ENCODE measurements at places on chromosomes 16 and 17.

GRCh38 chr17:21029036-21029435 lies 13.8 kb downstream of the USP22 start:
- no peaks in the 10 kb centered on the region for H3K27me3 ChIP-seq
- no peaks in the 10 kb centered on the region for H3K4me1 ChIP-seq
- no peak for DNase-seq
- peaks cover 83% of the 10 kb centered on the region for H3K36me3 ChIP-seq
- H3K27ac ChIP-seq = no peak overlapping the region

GRCh38 chr16:81891736-81892364 lies 112.8 kb downstream of the PLCG2 start:
- H3K27me3 ChIP-seq = peaks cover 20% of the 10 kb centered on the region
- H3K36me3 ChIP-seq = no peaks in the 10 kb centered on the region
- no peak for DNase-seq
- no peak overlapping the region for H3K27ac ChIP-seq

- H3K4me1 ChIP-seq = no peaks in the 10 kb centered on the region
- H3K27ac ChIP-seq = no peak overlapping the region
These were observed 2.6 kb downstream of the CDH5 start for GRCh38 chr16:66369055-66369592.

GRCh38 chr16:56451753-56452689 lies 667 bp downstream of the OGFOD1 start:
- H3K4me1 ChIP-seq = no peaks in the 10 kb centered on the region
- H3K4me3 ChIP-seq = peak overlapping the region; percentile 89
- H3K36me3 ChIP-seq = peaks cover 55% of the 10 kb centered on the region
- DNase-seq = peak; percentile 23
- no peaks in the 10 kb centered on the region for H3K27me3 ChIP-seq

GRCh38 chr16:901715-902601 lies 68.8 kb downstream of the LMF1 start:
- H3K27ac ChIP-seq = no peak overlapping the region
- peaks cover 13% of the 10 kb centered on the region for H3K4me1 ChIP-seq
- DNase-seq = no peak
- no peak overlapping the region for H3K4me3 ChIP-seq
- H3K27me3 ChIP-seq = peaks cover 66% of the 10 kb centered on the region
- H3K36me3 ChIP-seq = no peaks in the 10 kb centered on the region

- H3K27me3 ChIP-seq = no peaks in the 10 kb centered on the region
- DNase-seq = no peak
- H3K4me3 ChIP-seq = no peak overlapping the region
These were observed 7.4 kb downstream of the TAF15 start for GRCh38 chr17:35816723-35817122.

- no peaks in the 10 kb centered on the region for H3K36me3 ChIP-seq
- peaks cover 8% of the 10 kb centered on the region for H3K4me1 ChIP-seq
- H3K27ac ChIP-seq = no peak overlapping the region
- peaks cover 51% of the 10 kb centered on the region for H3K27me3 ChIP-seq
These were observed 4.6 kb downstream of the CIITA start for GRCh38 chr16:10881479-10882030.

- H3K4me1 ChIP-seq = no peaks in the 10 kb centered on the region
- no peak overlapping the region for H3K4me3 ChIP-seq
- H3K36me3 ChIP-seq = peaks cover 53% of the 10 kb centered on the region
- no peak overlapping the region for H3K27ac ChIP-seq
These were observed 26.7 kb downstream of the VAC14 start for GRCh38 chr16:70774261-70774660.

GRCh38 chr17:27905447-27906225 lies 12.5 kb upstream of the LYRM9 start:
- H3K27me3 ChIP-seq = no peaks in the 10 kb centered on the region
- no peak for DNase-seq
- H3K27ac ChIP-seq = no peak overlapping the region

- H3K27ac ChIP-seq = peak overlapping the region; percentile 38
- H3K27me3 ChIP-seq = peaks cover 12% of the 10 kb centered on the region
- H3K36me3 ChIP-seq = peaks cover 16% of the 10 kb centered on the region
- H3K4me1 ChIP-seq = peaks cover 8% of the 10 kb centered on the region
- H3K4me3 ChIP-seq = peak overlapping the region; percentile 65
These were observed 648 bp upstream of the ERCC4 start for GRCh38 chr16:13919330-13919682.

DNA sequence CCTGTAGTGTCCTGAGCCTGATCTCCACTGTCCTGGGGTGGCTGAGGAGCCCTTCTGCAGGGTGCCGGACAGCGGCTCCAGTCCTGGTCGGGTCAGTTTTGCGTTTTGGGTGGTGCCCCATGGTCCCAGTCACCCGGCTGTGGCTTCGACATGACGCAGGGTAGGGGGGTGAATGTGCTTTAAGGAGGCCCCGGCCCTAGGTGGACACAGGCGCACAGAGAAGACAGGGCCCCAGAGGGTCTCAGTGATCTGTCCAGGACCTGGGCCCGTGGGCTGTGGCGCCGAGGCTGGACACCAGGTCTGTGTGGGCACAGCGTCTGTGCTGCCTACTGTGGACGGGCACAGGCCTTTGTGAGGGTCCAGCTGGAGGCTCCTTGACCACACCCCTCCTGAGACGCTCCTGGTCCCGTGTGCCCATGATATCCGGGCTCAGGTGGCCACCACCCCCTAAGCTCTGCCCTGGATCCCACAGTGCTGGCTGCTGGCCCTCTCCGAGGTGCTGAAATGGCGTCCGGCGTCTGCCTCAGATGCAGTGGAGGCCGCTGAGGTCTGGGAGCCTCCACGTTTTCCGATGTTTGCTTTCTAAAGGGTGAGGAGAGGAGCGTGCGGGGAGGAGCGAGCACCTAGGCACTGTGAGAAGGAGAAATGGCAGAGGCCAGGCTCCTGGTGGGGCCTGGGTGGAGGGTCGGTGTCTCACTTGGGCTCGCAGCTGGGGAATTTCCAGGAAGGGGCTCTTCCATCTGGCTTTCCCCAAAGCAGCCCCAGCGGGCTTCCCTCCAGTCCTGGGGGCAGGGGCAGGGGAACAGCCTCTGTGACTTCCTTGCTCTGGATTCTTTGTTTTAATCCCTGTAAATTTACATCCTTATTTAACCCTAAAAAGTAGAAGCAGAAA lies 56.1 kb upstream of the ACSF3 start:
- peaks cover 86% of the 10 kb centered on the region for H3K4me1 ChIP-seq
- H3K4me3 ChIP-seq = no peak overlapping the region
- no peak overlapping the region for H3K27ac ChIP-seq
- H3K27me3 ChIP-seq = peaks cover 65% of the 10 kb centered on the region
- no peaks in the 10 kb centered on the region for H3K36me3 ChIP-seq

DNA sequence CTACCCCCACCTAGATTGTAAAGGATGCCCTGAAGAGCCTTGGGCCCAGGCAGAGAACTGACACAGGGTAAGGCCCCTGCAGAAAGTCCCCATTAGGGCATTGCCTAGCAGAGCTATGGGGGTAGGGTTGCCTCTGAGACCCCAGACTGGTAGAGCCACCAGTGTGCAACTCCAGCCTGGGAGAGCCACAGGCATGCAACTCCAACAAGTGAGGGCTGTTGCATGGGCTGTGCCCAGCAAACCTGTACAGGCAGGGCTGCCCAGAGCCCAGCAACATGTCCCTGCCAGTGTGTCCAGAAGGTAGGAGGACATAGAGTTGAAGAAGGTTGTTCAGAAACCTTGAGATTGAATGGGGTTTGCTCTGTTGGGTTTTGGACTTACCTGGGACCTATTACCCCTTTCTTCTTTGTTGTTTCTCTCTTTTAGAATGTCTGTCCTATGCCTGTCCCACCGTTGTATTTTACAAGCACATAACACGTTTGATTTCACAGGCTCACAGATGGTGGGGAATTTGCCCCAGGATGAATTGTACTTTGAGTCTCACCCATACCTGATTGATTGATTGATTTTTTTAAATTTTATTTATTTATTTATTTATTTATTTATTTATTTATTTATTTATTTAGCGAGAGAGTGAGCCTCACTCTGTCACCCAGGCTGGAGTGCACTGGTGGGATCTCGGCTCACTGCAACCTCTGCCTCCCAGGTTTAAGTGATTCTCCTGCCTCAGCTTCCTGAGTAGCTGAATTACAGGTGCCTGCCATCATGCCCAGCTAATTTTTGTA lies 16.4 kb downstream of the SGF29 start:
- no peak overlapping the region for H3K4me3 ChIP-seq
- no peak for DNase-seq
- no peaks in the 10 kb centered on the region for H3K36me3 ChIP-seq
- H3K27me3 ChIP-seq = no peaks in the 10 kb centered on the region
- no peak overlapping the region for H3K27ac ChIP-seq
- peaks cover 3% of the 10 kb centered on the region for H3K4me1 ChIP-seq

GRCh38 chr17:33002246-33002645 lies 10.6 kb downstream of the SPACA3 start:
- H3K27me3 ChIP-seq = peaks cover 4% of the 10 kb centered on the region
- H3K4me3 ChIP-seq = no peak overlapping the region
- peaks cover 4% of the 10 kb centered on the region for H3K4me1 ChIP-seq
- no peak overlapping the region for H3K27ac ChIP-seq
- DNase-seq = no peak

DNA sequence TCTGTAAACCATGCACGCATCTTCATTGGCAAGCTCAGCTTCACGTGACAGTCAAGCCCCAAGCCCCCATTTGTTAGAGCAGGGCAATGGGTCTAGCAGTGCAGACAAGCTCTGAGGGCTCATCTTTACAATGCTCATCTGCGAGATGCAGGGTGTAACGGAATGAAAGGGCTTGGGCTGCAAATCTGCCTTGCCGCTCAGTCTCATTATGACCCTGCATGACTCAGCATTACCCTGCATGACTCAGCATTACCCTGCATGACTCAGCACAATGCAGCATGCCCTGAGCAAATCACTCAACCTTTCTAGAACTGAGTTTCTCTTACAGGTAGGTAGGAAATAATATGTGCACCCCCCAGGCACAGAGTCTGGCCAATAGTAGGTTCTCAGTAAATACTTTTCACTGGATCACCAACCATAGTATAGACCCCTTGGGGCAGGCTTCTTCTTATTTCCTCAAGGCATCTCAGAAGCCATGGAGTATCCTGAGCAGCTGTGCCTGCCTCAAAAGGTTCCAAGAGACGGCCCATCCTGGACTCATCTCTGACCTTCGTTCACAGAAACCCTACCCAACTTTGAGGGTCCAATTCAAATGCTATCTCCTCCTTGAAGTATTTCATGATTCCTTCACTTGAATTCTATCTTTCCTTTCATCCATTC lies 391.3 kb upstream of the CDH5 start:
- H3K4me3 ChIP-seq = no peak overlapping the region
- H3K27ac ChIP-seq = peak overlapping the region; percentile 76
- no peaks in the 10 kb centered on the region for H3K4me1 ChIP-seq
- peak; percentile 20 for DNase-seq
- H3K27me3 ChIP-seq = no peaks in the 10 kb centered on the region

DNA sequence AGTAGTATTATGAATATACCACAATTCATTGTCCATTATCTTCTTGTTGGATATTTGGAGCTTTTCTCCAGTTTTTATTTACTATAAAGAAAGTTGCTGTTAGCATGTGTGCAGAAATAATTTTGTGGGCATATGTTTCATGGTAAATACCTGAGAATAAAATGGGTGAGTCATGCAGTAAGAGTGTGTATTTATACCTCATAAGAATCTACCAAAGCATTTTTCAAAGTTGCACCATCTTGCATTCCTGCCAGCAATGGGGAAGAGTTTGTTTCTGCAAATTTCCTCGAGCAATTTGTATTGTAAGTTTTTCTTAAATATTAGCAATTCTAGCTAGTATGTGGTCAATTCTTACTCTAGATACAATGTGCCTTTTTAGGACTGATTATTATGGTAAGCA lies 7.9 kb upstream of the MON1B start:
- no peak overlapping the region for H3K27ac ChIP-seq
- DNase-seq = no peak
- no peaks in the 10 kb centered on the region for H3K4me1 ChIP-seq
- no peak overlapping the region for H3K4me3 ChIP-seq
- H3K27me3 ChIP-seq = no peaks in the 10 kb centered on the region

GRCh38 chr16:11053916-11054460 lies 109.6 kb downstream of the CLEC16A start:
- peaks cover 11% of the 10 kb centered on the region for H3K36me3 ChIP-seq
- H3K4me1 ChIP-seq = peaks cover 22% of the 10 kb centered on the region
- no peak for DNase-seq
- no peaks in the 10 kb centered on the region for H3K27me3 ChIP-seq
- no peak overlapping the region for H3K4me3 ChIP-seq

DNA sequence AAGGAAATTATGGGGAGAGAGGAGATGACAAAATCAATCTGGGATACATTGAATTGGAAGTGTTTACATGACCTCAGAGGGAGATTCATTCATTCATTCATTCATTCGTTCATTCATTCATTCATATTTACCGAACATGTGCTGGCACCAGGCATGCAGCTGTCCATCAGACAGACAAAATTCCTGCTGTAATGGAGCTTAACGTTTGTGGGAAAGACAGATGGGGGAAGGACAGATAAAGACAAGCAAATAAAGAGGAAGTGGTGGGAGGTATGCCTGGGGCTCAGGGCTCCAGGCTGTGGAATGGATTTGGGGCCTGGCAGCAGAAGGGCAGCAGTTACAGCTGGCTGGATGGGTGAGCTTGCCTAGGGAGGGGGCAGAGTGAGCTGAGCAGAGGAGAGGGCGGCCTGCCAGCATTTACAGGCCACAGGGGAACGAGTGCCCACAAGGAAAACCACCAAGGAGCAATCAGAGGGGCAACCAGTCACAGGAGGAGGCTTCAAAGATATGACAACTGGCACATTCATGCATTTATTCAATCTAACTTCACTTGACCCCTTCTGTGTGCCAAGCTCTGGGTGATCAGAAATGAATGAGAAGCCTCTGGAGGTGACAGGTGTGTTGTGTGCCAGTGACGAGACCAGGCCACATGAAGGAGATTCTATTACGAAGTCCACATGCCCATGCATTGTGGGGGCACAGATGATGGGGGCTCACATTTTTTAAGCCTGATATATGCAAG lies 48.5 kb downstream of the ARHGAP27 start:
- no peak overlapping the region for H3K27ac ChIP-seq
- DNase-seq = no peak
- peaks cover 3% of the 10 kb centered on the region for H3K27me3 ChIP-seq
- no peaks in the 10 kb centered on the region for H3K36me3 ChIP-seq

GRCh38 chr17:41434005-41434404 lies 6.8 kb downstream of the KRT38 start:
- H3K27me3 ChIP-seq = peaks cover 2% of the 10 kb centered on the region
- H3K36me3 ChIP-seq = no peaks in the 10 kb centered on the region
- H3K27ac ChIP-seq = no peak overlapping the region
- no peaks in the 10 kb centered on the region for H3K4me1 ChIP-seq
- DNase-seq = no peak

- no peak for DNase-seq
- H3K36me3 ChIP-seq = no peaks in the 10 kb centered on the region
- peaks cover 51% of the 10 kb centered on the region for H3K4me1 ChIP-seq
- H3K27ac ChIP-seq = peak overlapping the region; percentile 72
- no peaks in the 10 kb centered on the region for H3K27me3 ChIP-seq
- H3K4me3 ChIP-seq = no peak overlapping the region
These were observed 3.3 kb upstream of the HEXIM1 start for GRCh38 chr17:45145035-45145389.

GRCh38 chr17:45096141-45096540 lies 35.0 kb downstream of the NMT1 start:
- no peak for DNase-seq
- H3K27ac ChIP-seq = no peak overlapping the region
- H3K4me3 ChIP-seq = no peak overlapping the region

- DNase-seq = no peak
- H3K4me3 ChIP-seq = no peak overlapping the region
- no peaks in the 10 kb centered on the region for H3K36me3 ChIP-seq
- no peak overlapping the region for H3K27ac ChIP-seq
- peaks cover 47% of the 10 kb centered on the region for H3K27me3 ChIP-seq
- H3K4me1 ChIP-seq = peaks cover 9% of the 10 kb centered on the region
These were observed 32.0 kb upstream of the SNN start for GRCh38 chr16:11636172-11636721.

- H3K4me3 ChIP-seq = no peak overlapping the region
- H3K36me3 ChIP-seq = no peaks in the 10 kb centered on the region
- peaks cover 22% of the 10 kb centered on the region for H3K27me3 ChIP-seq
- H3K27ac ChIP-seq = no peak overlapping the region
- no peak for DNase-seq
These were observed 23.7 kb downstream of the CNGB1 start for GRCh38 chr16:57947261-57947660.

Data from K562 (cell line).